ENCODE measurements at places on chromosomes 11 and 22. TPM values are rescaled to one million over a fixed set of nuclear protein-coding genes. Genes with fewer than 3 reads are reported as not detected.

The CECR2 gene
- total RNA-seq = not detected

The ART1 gene
- total RNA-seq = not detected

The OR2D2 gene
- total RNA-seq = 0.09 TPM

The MISFA gene
- total RNA-seq = 0.95 TPM

The OOSP3 gene
- not detected for total RNA-seq

The GAS2 gene
- total RNA-seq = 0.63 TPM

The PKNOX2 gene
- total RNA-seq = 0.32 TPM

The OR5P2 gene
- total RNA-seq = not detected

The ZC3H12C gene
- 8.5 TPM for total RNA-seq

The MDK gene
- total RNA-seq = 23.0 TPM

The CDC42BPG gene
- 0.16 TPM for total RNA-seq

The APOBEC3B gene
- total RNA-seq = 0.09 TPM

The MEI1 gene
- 0.17 TPM for total RNA-seq

The INSC gene
- not detected for total RNA-seq

The ARFIP2 gene
- 40.8 TPM for total RNA-seq

The FEN1 gene
- total RNA-seq = 3.4 TPM

The C11orf86 gene
- total RNA-seq = not detected

The OR5M10 gene
- not detected for total RNA-seq

The NXPE2 gene
- total RNA-seq = 0.09 TPM

The SLC7A4 gene
- total RNA-seq = 0.16 TPM

The TSSK2 gene
- not detected for total RNA-seq

The DCDC1 gene
- total RNA-seq = 0.34 TPM

The C22orf23 gene
- total RNA-seq = 0.32 TPM

The TBX10 gene
- not detected for total RNA-seq

The SMIM38 gene
- total RNA-seq = 0.32 TPM
